HT-29 (cell line): ENCODE measurements at places on chromosomes 6 and 20.
A peak's percentile ranks its signal among the peaks of the same experiment; 100 is the strongest.

DNA sequence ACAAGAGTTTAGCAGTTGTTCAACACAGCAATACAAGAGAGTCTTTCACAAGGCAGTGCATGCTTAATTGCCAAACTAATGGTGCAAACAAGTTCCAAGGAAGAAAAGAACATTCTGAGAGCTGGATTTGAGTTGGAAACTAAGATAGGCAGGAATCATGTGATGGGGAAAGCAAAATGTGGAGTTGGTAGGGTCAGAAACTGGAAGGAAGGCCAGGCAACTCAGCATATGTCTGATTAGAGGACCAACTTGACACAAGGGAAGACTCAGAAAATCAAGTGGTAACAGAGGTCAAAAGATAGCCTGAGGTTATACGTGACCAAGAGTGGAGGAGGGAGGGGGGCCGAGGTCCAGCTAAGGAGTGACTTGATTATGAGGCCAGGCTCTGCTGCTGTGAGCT is 117.3 kb downstream of the SMLR1 start:
- no peak for DNase-seq

DNA sequence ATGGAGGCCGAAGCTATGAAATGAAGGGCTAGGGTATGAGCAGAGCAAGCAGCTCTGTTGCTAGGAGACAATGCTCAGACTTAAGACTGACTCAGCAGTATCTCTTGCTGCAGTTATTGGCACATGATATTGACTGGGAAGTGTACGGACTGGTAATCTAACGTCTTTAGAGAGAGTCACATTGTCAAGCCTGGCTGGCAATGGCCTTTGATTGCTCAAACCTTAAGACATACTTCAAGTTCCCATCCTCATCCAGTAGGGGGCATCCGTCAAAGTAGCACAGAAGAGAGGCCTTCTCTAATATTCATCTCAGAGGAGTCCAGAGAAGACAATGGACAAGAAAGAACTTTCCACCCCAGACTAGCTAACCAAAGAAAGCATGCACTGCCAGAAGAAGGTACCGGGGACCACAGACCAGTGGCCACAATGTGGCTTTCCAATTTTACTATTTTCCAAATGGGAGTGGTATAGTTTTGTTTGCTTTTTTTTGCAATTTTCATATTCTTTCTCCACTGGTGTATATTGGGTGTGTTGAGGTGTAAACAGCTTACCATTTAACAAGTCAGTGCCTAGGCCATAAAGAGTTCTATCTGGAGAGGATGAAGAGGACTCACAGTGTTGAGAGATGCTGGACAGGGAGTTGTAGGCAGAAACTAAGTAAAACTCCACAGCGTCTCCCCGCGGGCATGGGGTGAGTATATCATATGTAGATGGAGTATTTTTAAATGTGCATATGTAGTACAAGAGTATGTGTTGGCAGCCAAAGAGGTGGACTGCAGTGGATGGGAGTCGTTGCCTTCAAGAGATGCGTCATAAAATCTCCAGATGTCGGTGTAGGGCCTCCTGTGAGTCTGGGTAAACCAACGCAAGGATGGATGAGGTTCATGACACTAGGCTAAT is 36.7 kb downstream of the LRFN2 start:
- peak; percentile 60 for DNase-seq

DNA sequence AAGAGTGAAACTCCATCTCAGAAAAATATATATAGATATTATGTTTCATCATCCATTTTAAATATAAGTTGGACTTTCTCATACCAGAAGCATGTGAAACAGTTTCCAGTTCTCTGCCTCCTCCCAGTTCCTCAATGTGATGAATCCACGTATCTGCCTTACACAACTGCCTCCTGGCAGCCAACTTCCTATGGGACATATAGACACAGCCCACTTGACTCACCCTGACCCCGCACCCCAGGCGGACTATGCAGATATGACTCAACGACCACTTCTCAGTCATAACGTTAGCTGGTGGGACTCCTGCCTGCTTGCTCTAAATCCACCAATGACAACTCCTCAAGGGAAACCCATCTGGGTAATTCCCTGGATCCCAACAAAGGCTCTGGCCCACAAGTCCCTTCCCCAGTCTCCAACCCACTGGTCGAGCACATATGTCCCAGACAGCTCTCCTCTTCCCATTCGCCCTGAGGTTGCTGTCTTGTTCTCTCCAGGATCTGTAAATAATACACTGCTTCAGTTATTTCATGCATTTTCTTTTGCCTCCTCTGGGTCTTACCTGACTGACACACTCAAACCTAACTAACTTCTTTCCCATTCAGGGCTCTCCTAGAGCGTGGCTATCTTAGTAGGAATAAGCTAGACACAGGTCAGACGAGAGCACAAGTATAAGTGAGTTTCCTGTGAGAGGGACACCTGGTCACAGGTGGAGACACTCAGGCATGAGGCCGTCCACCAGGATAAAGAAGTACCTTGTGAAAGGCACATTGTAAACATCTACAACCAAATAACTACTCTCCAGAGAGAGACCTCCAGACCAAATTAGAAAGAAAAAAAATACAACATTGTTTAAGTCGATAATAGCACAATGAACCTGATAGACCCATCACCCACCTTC is 548.5 kb downstream of the CD83 start:
- no peak for DNase-seq

- DNase-seq, result no peak
These were observed 101.8 kb downstream of the YTHDF1 start for GRCh38 chr20:63114006-63114692.

- no peak for DNase-seq
These were observed 272.5 kb downstream of the DHX35 start for GRCh38 chr20:39234520-39235095.

DNA sequence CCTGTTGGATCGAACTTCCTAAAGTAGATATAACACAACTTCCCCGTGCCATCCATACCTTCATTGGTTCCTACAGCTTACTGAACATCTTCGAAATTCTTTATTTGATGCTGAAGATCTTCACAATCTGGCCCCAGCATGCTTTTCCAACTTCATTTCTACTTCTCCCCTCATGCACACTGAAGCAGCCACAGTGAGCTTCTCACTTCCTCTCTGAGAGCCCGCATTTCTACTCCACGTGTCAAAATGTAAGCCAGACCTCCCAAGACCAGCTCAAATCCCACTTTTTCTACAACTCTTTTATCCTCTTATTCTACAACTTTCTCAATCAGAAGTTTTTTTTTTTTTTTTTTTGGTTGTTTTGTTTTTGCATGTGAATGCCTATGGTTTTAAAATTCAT is 254.7 kb downstream of the GMPR start:
- no peak for DNase-seq

DNA sequence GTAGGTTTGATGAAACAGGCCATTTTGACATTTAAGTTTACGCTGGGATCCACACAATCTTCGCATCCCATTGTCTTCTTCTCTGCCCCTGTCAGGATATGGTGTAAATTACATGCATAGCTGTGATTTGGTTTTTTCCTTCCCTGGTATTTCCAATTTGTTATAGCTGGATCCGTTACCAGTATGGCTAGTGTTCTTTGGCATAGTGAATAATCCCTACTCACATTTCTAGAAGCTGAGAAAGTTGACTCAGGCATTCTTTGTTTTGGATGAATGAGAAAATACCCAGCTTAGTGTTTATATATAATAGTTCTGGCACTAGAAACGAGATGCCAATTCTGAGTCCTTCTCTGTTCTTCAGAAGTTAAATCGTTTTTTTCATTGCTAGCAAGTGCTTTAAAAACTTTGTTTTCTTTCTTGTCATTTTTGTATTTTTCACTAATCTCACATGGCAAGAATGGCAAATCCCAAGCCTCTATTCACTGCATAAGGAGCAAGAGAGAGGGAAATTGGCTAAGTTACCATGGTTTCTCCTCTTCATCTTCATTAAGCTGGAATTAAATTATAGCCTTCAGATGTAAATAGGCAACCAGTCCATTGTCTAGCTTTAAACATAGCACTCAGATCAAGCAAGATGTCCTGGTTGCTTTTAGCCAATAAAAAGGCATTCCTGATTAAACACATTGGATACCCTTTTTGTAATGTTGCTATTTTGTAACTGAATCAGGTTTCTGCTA is 91.9 kb upstream of the LAMP5 start:
- no peak for DNase-seq

GRCh38 chr6:133648581-133648980 is 240.3 kb upstream of the TCF21 start:
- no peak for DNase-seq

DNA sequence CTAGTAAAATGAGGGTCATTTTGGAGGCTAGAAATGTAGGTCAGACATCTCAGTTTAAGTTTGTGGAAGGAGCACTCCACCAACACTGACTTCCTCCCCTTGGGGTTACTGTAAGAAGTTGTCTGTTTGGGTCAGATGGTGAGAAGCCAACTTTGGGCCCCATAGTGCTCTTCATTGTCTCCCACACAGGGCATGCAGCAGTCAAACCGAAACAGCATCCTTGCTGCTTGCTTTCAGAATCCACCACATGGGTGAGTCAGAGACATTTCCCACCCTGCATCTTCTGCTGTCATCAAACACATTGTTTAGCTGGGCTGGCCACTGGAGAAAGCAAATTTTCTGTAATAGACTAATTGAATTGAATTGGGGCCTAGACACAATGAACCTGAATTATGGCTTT is 16.8 kb downstream of the IL17F start:
- DNase-seq, result no peak

- peak; percentile 66 for DNase-seq
These were observed 868 bp downstream of the SRSF3 start for GRCh38 chr6:36594816-36595643.

- DNase-seq, result no peak
These were observed 111.3 kb downstream of the FAM120B start for GRCh38 chr6:170417881-170418280.

DNA sequence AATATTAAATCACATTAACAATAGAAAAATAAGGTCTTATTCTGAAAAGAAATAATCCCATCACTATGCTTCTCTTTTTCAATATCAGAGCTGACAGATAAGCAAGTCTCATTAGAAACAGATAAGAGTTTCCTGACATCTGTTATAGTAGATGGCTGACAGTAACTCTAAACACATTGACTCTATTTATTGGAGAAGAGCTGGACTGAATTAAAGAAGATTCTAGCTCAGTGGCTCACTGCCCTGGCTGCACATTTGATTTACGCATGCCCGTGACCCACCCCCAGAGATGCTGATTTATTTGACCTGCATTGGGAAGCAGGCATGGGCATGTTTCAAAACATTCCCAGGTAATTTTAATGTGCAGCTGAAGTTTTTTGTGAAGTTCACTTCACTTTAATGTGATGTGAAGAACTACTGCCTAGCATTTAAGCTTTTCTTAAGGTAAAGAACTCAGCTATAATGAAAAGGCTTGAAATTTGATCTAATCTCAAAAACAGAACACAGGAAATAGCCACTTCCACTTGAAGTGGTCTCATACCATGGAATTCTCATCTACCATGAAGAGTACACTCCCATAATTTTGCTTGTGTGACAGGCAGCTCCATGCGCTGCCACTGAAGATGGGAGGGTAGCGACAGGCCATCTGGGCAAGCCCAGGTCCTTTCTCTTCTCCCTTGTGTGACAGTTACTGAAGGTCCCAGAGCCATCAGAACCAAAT is 162.3 kb downstream of the TPBG start:
- DNase-seq, result no peak

DNA sequence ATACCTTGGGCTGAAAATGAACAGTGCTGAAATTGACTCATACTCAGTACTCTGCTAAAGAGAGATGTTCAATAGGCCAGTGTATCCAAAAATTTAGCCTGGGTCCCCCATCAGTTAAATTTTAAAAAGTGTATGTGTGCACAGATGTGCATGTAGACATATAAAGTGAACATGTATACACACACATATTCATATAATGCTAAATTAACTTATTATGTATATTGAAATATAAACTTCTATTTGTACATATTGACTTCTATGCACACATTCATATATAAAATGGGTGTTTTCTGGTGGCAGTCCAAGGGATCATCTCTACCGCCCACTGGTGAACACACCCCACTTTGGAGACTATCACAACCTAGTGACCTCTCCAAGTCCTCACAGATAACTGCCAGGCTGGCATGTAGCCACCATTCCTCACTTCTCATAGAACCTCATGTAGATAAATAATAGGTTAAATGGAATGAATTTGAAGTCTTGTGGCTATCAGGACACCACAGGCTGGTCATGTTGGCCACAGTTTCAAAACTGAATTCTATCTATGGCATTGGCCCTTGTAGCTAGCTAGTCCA is 8.8 kb downstream of the SLC22A16 start:
- DNase-seq, result no peak

DNA sequence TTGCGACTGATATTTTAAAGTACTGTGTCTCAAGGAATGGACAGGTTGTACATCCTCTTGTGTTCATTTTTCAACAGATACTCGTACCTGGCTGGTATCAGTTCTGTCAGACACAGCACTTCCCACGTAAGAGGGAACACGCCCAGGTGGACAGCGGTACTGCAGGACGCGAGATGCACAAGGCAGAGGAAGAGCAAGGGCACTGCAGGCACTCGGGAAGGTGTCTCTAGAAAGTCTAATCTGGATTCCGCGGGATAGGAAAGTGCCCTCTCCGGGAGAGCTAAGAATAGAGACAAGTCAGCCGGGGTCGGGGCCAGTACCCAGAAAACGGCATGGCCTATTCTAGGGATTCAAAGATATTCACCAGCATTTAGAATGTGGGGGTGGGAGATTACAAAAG is 94.2 kb upstream of the MBOAT1 start:
- DNase-seq, result no peak

GRCh38 chr6:31701666-31702404 is 1.3 kb downstream of the ABHD16A start:
- DNase-seq, result no peak

DNA sequence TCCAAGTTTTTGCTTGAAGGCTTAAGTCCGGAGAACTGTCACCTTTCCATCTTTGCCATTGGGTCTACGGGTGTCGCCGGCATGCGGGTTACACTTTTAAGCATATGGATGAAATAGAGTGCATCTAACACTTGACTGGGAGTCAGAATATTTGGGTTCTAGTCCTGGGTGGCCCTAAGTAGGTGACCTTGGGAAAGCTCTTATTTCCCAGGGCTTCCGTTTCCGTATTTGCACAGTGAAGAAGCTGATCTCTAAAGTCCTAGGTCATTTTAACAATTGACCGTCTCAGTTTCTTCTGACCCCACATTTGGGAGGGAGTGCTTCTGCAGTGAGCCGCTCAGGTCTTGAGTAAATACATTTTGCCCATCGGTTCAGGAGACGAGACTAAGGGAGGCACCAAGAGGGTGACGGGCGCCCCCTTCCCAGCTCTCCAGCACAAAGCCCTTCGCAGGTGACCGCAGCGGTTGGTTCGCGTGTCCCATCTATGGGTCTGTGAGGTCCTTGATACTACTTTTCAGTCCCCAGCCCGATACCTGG is 651 bp upstream of the BLTP3A start:
- peak; percentile 59 for DNase-seq

GRCh38 chr6:68761985-68762384 is 126.9 kb downstream of the ADGRB3 start:
- no peak for DNase-seq

- DNase-seq, result peak; percentile 50
These were observed 19.1 kb upstream of the NNAT start for GRCh38 chr20:37501940-37502339.

GRCh38 chr6:24779416-24780016 is 4.8 kb downstream of the GMNN start:
- peak; percentile 56 for DNase-seq

DNA sequence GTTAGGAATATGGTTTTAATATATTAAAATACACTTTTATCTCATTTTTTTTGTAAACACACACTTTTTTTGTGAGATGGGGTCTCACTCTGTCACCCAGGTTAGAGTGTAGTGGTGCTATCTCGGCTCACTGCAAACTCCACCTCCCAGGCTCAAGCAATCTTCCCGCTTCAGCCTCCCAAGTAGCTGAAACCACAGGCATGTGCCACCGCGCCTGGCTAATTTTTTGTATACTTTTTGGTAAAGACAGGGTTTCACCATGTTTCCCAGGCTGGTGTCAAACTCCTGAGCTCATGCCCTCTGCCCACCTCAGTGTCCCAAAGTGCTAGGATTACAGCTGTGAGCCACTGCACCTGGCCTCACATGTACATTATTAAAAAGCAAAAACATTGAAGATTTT is 10.8 kb downstream of the IPCEF1 start:
- DNase-seq, result no peak
